Left ventricle myocardium inferior (tissue), 1 donor: ENCODE measurements at places on chromosomes 12 and 14. TPM values are rescaled to one million over a fixed set of nuclear protein-coding genes. Genes with fewer than 3 reads are reported as not detected.
A peak's percentile ranks its signal among the peaks of the same experiment; 100 is the strongest.

GRCh38 chr12:119176267-119177055 lies 2.3 kb upstream of the HSPB8 start:
- peak; percentile 90 for DNase-seq

- DNase-seq = no peak
These were observed 74.7 kb downstream of the DIO3 start for GRCh38 chr14:101635749-101636560.

- no peak for DNase-seq
These were observed 105.0 kb downstream of the SNAPC1 start for GRCh38 chr14:61866932-61867920.

DNA sequence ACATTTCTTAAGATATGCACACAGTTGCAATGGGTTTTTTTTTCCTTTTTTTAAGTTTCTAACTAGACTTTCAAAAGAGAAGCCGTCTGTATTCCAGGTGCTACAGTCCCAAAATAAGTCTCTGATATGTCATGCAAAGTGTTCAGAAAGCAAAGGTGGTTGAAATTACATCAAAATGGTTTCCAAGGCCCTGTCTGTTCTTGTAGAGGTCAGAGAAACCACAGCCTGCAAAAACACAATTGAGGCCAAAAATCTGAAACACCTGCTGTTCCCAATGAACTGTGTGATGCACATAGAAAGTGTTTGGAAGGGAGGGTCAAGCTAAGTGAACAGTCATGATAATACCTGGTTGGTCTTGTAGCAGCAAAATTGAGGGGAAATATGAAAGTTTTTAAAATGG lies 91.0 kb downstream of the VRK1 start:
- no peak for DNase-seq

GRCh38 chr14:60349663-60350365 lies 100.8 kb downstream of the PPM1A start:
- no peak for DNase-seq

DNA sequence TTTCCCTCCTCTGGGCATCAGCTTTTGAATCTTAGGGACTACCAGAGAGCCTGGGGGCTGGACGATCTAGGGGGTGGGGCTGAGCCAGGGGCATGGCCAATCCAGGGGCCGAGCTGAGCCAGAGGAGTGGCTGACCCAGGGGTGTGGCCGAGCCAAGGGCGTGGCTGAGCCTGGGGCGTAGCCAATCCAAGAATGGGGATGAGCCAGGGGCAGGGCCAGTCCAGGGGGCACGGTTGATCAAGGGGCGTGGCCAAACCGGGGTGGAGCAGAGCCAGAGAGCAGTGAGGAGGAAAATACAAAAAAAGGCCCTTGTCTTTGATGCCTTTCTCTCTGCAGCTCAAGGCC lies 219.3 kb upstream of the NOS1 start:
- DNase-seq = peak; percentile 33

DNA sequence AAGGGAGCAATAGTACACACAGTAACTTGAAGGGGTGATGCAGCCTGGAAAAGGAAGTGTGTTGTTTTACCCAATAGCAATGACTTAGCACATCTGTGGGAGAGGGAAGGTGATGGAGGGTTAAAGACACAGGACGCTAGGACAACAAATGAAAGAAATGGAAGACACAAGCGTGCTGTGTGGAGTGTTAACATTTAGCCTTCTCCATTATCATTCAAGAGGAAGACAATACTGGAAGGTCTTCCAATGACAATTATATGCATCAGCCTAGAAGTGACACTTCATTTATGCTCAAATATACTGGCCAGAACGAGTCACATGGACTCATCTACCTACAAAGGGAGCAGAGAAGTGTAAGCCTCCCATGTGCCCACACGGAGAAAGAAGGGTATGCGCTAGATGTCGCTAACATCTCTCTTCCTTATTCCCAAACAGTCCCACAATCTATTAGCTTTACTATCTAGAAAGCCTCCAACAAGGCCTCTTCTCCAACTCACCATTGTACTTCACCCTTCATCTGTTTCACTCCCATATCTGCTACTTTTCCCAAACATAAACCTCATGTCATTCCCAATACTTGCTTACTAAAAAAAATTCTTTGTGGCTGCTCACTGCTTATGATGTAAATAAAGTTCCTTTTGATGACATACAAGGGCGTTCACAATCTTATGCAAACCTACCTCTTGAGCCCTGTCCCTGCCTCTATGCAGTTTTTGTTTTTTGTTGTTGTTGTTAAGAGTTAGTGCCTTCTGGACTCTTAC lies 20.3 kb downstream of the PPM1H start:
- DNase-seq = no peak

- no peak for DNase-seq
These were observed 1.2 kb downstream of the PIK3C2G start for GRCh38 chr12:18262514-18262913.

DNA sequence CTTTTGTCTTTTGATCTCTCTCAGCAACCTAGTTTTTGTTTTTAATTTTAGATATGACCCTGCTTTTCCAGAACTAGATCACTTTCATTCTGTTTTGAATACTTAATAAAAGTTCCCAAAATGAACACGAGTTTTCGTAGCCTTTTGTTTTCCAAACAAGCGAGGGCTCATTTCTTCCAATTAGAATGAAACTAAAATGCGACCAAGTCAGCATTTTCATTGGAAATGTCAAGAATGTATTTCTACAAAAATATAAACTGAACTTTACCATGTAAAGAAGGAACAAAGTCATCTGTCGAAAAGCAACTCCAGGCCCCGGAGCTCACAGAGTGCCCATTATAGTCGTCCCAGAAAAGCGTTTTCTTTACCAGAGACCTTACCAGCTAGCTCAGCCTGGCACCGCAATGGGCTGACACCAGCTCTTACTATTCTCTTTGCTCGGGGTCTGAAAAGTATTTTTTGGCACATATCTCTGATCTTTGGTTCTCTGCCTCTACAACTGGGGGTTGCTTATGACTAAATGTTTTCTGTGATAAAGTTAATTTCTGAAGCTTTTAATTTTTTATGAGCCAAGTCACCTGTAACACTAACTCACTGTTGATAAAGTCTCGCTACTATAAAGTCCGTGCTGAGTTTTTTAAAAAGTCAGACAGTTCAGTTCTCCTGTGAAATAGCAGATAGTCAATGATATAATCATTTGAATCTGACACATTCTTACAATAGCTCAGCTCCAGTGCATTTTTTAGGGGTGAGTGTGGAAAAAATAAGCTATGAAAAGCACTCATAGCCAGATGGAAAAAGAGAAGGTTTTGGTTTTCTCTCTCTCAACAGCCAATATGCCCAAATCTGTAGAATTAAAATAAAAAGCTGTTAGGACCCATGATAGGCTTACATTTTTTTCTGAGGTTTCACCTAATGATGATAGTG lies 43.4 kb downstream of the SAMD4A start:
- no peak for DNase-seq

DNA sequence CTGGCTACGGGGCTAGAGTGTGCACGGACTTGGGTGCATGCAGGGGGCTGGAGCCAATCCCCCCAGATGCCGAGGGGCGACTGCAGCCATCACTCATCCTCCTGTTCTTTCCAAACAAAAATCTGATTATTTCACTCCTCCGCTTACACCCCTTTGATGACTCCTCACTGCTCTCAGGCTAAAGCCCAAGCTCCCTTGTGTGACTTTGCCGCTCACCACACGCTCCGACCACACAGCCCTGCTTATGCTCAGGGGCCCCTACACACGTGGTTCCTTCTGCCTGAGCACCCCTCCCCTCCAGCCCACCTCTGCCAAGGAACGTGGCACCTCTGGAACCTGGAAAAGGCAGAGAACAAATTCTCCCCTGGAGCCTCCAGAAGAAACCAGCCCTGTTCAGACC lies 13.7 kb downstream of the CHFR start:
- no peak for DNase-seq

DNA sequence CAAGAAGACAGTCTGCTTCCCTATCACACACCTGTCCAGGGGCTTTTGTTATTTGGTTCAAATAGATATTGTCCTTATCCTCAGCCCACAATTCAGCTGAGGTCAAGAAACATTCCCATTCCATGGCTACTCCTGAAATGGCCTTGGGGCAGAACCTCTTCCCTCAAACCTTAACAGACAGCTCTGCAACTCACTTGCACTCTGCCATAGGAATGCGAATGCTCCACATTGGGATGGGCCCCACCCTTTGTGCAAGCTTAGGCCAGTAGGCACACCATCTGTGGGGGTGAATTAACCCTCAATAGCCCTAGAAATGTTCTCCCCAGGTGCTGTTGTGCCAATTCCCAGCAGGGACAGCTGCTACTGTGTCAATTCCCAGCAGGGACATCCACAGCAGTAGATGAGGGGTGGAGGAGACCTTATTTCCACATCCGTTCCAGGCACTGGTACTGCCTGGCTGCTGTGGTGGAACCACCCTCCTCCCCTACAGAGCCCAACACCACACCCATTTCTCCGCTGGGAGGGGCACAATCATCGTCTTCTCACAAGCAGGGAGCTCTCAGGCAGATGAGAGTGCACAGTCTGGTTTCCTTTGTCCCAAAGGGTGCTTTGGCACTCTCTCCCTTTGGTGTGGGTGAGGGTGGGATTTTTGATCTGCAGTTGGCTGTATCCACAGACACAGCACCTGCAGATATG lies 42.3 kb upstream of the GLIPR1 start:
- no peak for DNase-seq

- no peak for DNase-seq
These were observed 25.2 kb upstream of the AKAP6 start for GRCh38 chr14:32303865-32304264.

DNA sequence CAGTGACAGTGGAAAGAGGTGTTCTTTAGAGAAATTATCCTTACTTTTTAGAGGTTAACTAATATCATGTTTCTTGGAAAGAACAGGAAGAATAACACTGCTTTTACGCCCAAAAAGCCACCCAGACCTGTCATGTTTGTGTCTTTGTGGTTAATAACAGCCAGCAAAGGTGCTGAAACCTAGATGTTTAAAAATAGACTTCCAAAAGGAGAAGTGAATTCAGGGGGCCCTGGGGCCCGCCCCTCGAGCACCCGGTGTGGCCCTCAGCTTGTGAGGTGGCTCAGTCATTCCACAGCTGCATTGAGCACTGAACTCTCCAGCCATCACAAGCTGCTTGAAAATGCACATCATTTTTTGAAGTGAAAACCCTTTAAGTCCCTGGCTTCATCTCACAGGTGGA lies 20.8 kb upstream of the AMN start:
- no peak for DNase-seq

- DNase-seq = peak; percentile 37
These were observed 386.0 kb downstream of the BCAT1 start for GRCh38 chr12:24562771-24563431.

DNA sequence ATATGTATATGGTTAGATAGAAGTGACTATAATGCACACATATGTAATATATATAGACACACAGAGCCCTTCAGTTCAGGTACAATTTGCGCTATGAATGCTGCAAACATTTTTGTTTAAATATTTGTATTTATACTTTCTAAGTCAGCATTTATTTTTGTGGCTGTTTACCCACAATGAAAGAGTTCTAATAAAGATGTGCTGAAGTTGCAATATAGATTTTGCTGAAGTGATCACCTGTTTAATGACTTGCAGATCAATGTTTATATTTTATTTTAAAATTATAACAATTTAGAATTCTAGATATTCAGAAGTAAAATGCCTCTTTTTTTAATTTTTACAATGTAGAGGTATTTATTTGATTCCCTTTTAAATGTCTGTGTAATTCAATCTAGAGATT lies 3.5 kb downstream of the FOXG1 start:
- no peak for DNase-seq

- no peak for DNase-seq
These were observed 2.6 kb downstream of the LTB4R start for GRCh38 chr14:24313913-24314312.

DNA sequence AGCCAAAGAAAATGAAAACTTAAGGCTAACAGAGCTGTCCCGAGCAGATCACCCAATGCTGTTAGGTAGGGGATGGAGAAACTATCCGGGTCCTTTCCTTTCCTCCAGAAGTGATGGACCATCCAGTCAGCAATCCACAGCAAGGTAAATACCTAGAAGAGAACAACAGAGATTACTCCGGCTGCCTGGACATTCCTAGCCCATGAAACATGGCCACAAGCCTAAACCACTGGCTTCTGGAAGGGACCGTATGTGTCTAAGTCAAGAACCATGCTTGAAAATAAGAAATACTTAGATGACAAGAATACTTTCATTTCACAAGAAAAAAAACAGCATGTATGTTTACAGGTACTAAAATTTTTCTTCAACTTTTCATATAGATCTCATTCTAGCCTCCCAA lies 152.9 kb downstream of the SLC41A2 start:
- DNase-seq = no peak

DNA sequence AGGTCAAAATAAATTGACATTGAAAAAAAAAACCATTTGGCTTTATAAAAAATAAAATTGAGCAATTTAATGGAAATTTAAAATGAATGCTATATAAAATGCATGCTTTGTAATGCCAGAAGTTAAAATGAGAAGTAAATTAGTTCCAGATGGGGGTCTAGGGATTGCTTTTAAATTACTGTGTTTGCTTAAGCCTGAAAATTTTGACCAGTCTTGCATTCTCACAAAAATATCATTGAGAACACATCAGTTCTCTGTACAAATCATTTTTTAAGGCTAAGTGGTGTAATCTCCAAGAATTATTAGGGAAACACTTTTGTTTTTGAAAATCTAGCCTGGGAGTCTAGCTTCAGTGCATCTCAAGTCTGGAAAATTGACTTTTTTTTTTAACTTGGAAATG lies 90.7 kb downstream of the RERG start:
- no peak for DNase-seq

- DNase-seq = no peak
These were observed 957.7 kb downstream of the DIO2 start for GRCh38 chr14:79253576-79253975.

DNA sequence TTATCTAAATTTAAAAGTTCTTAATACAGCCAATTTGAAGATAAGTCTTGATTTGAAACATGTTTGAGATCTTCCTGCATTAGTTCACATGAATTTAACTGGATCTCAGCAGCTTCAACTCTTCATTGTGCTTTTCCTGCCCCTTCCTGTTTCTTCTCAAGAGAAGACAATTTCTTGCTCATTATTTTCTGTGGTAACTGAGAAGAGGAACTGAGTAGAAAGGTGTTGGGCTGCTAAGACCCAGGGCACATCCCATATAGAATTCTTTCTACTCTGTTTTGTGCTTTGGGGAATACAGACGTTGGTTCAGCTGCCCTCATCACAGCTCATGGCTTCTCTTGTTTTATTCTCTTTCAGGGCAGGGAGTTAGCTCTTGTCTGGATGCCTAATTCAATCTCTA lies 110.2 kb downstream of the SNAPC1 start:
- DNase-seq = no peak

- no peak for DNase-seq
These were observed 371.8 kb downstream of the BTG1 start for GRCh38 chr12:91773749-91774429.

TBX3 gene
- 27.2 TPM for total RNA-seq

SRRM4 gene
- total RNA-seq = 0.19 TPM

ANG gene
- total RNA-seq = 3.7 TPM

ABCC9 gene
- 81.8 TPM for total RNA-seq

SLC4A8 gene
- total RNA-seq = 0.14 TPM

PLEKHH1 gene
- 3.7 TPM for total RNA-seq

PIWIL1 gene
- not detected for total RNA-seq

PZP gene
- total RNA-seq = 0.36 TPM

KTN1 gene
- total RNA-seq = 294 TPM

IRAK3 gene
- 4.8 TPM for total RNA-seq

YY1 gene
- 44.7 TPM for total RNA-seq
